Fibroblast of skin of left biceps (primary cell): ENCODE measurements at places on chromosomes 5 and 9.

GRCh38 chr5:160685695-160686094 lies 166.3 kb downstream of the ATP10B start:
- DNase-seq, result no peak

- no peak for DNase-seq
Observed at GRCh38 chr5:145666591-145666990, 168.6 kb downstream of the PRELID2 start.

DNA sequence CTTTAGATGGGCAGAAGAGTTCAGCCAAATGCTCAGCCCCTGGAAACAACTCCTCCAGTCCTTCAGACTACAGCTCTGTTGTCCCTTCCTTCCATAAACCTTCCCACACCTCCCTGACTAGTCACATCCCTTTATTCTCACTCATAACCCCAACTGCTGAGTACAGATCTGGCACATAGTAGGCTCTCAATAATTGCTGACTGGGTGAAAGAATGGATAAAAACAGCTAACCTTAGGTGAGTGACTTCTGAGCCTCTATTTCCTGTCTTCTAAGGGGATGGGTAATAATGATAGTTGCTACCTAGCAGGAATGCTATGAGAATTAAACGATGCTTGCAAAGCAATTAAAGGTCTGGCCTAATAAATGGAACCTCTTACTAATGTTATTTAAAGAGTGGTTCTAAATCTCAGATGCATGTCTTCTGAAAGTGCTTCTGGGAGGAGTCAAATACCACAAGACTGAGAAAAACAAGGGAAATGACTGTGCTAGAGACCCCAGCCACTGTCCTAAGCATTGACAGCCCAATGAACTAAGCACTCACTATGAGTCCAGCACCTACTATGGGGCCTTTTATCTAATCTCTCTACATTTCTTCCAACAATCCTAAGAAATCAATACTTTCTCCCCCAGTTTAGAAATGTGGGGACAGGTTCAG lies 2.5 kb upstream of the NR6A1 start:
- DNase-seq, result no peak

DNA sequence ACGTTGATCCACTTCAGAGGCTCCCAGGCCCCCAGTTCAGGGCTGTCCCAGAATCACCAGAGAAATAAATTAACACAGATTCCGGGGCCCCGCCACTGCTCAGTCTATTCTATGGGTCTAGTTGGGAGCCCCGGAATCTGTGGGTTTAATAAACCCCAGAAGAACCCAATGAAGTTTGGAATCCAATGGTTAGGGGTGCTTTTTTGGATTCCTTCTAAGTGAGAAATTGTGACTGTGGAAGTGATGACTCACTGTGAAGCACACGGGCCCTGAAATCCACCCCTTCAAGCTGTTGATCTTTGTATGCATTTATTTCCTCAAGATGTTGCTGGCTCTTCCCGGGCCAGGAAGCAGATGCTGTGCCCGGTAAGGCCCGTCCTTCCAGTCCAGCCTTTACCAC lies 57.3 kb upstream of the SLC28A3 start:
- DNase-seq, result peak; percentile 55

DNA sequence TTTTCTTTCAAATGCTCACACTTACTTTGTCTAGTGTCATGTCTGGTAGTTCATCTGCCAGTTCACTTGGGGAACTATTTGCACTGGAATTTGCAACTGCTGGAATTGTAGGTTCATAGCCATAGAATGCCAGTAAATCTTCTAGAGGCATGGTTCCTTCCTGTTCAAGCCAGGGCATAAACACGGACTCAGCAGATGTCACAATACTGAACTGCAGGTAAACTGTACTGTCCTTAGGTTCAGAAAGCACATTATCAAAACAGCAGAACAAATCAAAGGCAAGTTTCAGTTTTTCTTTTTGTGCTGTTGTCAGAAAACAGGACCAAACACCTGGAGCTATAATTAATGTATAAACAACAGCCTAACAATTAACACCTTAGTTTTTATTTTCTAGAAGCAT lies 13.1 kb downstream of the MIER3 start:
- no peak for DNase-seq
